ENCODE measurements at places on chromosomes 12 and 14. TPM values are rescaled to one million over a fixed set of nuclear protein-coding genes. Genes with fewer than 3 reads are reported as not detected.

SERPINA10 gene
- not detected for polyA plus RNA-seq

CLECL1 gene
- polyA plus RNA-seq, result not detected

MRPL42 gene
- 80.0 TPM for polyA plus RNA-seq

APOLD1 gene
- polyA plus RNA-seq, result 2.2 TPM

FGF23 gene
- not detected for polyA plus RNA-seq

ARHGAP9 gene
- polyA plus RNA-seq, result 1.2 TPM

FAM181A gene
- polyA plus RNA-seq, result not detected

MYO1A gene
- polyA plus RNA-seq, result not detected

PCK2 gene
- polyA plus RNA-seq, result 47.0 TPM

CEBPE gene
- not detected for polyA plus RNA-seq

TAS2R31 gene
- 0.60 TPM for polyA plus RNA-seq

C14orf132 gene
- 47.7 TPM for polyA plus RNA-seq

SYT1 gene
- polyA plus RNA-seq, result 5.0 TPM

ACSM4 gene
- not detected for polyA plus RNA-seq

RND1 gene
- polyA plus RNA-seq, result 0.36 TPM

TMEM121 gene
- polyA plus RNA-seq, result 1.5 TPM

EML1 gene
- 37.7 TPM for polyA plus RNA-seq

AQP2 gene
- not detected for polyA plus RNA-seq

ACOT4 gene
- polyA plus RNA-seq, result 0.45 TPM

DBX2 gene
- not detected for polyA plus RNA-seq

VTI1B gene
- 127 TPM for polyA plus RNA-seq

LRTM2 gene
- not detected for polyA plus RNA-seq

IL22 gene
- polyA plus RNA-seq, result not detected

OR10G3 gene
- polyA plus RNA-seq, result not detected

SIX1 gene
- polyA plus RNA-seq, result 26.9 TPM

INHBC gene
- polyA plus RNA-seq, result not detected

TSHR gene
- not detected for polyA plus RNA-seq

CLEC4C gene
- polyA plus RNA-seq, result not detected

SUDS3 gene
- polyA plus RNA-seq, result 24.1 TPM

All from AG04450 (cell line).